ENCODE measurements at places on chromosomes 6 and 20.

DNA sequence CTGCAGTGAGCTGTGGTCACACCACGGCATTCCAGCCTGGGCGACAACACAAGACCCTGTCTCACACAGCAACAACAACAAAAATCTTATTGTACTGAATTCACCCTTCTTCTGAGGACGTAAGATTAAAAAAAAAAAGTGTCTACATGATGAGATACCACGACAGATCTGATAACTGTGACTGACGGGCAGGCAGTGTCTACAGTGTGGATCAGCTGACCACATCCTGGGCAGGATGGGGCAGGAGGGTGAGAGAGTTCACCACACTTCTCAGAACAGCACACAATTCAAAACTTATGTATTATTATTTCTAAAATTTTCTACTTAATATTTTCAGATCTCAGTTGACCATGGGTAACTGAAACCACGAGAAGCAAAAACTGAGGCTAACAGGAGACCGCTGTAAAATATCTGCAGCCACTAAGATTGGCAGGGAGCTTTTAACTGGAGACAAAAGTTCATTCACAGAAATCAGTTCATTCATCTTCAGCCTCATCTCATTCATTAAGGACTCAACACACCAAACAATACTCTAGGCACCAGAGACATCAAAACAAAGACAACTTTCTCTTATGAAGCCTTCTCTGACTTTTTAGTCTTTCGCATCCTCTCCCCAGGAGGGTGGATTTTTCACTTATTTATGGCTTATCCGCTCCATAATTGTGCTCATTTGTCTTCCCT is 15.7 kb upstream of the NHSL1 start:
- peak; percentile 73 for DNase-seq

- no peak for DNase-seq
Observed at GRCh38 chr6:8223678-8224077, 121.3 kb upstream of the EEF1E1 start.

DNA sequence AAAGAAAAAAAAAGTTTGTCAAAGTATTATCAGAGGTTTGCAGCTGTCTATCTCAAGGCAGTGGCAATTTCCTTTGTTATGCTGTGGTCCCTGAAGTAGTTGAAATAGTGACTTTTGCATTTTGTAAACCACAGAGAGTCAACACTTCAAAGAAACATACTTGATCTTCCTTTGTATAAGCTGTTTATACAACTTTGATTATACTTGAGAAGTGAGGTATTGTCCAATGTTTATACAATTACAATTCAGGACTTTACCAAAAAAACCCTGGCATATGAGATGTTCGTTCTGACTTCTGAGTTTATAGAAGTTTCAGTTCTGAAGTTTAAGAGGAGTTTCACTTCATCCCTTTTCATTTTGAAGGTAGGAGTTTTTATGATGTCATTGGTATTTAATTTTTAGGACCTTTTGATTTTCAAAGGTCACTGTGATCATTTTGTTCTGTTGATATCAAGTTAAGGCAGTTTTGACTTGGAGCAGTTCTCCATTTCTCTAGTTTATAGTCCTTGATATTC is 4.0 kb downstream of the STK4 start:
- DNase-seq = no peak

DNA sequence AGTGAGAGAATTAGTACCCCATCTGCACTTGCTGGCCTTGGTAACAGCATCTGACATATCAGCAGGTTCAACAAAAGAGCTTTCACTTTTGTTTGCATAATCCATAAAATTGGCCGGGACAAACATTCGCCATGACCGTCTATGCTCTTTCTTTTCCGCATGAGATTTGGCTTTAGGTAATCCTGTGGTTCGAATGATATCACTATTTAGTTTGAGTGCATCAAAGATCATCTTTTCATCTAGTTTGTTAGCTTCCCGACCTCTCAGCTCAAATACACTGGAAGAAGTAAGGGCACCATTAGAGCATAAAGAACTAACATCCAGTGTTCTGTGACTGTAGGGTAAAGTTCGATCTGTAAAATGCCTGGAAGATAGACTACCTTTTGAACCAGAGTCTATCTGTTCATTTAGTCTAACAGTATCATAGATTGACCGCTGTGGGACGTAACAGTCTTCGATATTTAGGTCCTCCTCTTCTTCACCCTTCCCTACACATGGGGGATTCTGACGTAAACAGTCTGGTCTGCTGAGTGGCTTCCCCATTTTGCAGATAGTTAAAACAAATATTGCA is 101.6 kb downstream of the DST start:
- no peak for DNase-seq

GRCh38 chr6:56235245-56235644 is 12.1 kb downstream of the COL21A1 start:
- DNase-seq = no peak

DNA sequence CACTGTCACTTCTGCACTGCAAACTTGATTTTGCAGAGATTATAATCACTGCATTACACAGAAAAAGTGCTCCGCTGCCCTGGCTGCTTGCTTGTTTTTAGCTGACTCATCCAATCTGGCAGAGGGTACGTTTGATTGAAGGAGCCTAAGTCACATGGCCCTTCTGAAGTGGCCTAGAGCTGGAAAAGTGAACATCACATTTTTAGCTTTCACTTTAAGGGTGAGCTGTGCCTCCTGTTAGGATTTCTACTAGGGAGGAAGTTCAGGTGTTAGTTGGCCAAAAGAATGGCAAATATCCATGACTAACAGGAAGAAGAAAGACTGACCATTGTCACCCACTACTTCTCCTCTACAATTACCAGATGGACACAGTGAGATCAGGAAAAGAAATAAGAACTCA is 889.1 kb upstream of the MAP3K7 start:
- no peak for DNase-seq

- no peak for DNase-seq
Observed at GRCh38 chr6:147654103-147654845, 145.8 kb downstream of the SAMD5 start.

GRCh38 chr6:143884216-143884900 is 20.1 kb downstream of the ZC2HC1B start:
- DNase-seq = no peak

DNA sequence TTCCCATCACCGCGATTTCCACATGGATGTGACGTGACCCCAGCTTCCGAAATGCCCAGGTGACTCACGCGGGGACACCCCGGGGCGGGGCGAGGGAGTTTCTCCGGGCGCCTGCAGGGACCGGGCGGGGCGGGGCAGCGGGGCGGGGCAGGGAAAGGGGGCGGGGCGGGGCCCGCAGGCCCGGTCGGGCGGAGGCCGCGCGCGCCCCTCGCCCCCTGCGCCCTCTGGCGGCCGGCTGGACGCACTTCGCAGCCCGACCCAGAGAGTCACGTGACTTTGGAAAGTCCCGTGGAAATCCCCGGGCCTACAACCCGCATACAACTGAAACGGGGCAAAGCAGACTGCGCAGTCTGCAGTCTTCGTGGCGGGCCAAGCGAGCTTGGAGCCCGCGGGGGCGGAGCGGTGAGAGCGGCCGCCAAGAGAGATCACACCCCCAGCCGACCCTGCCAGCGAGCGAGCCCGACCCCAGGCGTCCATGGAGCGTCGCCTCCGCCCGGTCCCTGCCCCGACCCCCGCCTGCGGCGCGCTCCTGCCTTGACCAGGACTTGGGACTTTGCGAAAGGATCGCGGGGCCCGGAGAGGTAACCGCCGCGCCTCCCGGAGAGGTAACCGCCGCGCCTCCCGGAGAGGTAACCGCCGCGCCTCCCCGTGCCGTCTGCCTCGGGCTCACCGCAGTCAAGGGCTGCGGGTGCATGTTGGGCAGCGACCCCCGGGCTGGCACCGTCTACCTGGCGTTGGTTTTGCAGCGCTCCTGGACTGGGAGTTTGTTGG is at the start of gene TNFAIP3:
Gene TNFAIP3 (plus strand): TSS at position 346 of the 771 bp plus-strand sequence. CDS start 3,969 bp downstream, outside the sequence.
- DNase-seq = peak; percentile 95

- no peak for DNase-seq
Observed at GRCh38 chr6:126786262-126786661, 332.2 kb upstream of the RSPO3 start.

DNA sequence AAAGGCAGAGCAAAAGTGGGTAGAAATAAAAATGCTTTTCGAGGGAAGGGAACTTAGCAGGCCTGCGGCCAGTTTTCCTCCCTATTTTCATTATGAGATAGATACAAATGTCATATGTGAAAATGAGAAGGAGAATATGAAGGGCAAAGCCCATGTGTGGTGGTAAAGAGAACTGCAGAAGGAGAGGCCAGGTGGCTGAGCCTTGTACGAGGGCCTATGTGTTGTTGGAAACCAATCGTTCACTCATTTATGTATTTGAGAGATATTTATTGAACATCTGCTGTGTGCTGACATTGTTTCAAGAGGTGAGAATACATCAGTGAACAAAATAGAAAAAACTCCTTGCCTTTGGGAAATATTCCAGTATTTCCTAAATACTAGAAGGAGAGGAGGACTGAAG is 147.7 kb downstream of the SH3BGRL2 start:
- DNase-seq = no peak

DNA sequence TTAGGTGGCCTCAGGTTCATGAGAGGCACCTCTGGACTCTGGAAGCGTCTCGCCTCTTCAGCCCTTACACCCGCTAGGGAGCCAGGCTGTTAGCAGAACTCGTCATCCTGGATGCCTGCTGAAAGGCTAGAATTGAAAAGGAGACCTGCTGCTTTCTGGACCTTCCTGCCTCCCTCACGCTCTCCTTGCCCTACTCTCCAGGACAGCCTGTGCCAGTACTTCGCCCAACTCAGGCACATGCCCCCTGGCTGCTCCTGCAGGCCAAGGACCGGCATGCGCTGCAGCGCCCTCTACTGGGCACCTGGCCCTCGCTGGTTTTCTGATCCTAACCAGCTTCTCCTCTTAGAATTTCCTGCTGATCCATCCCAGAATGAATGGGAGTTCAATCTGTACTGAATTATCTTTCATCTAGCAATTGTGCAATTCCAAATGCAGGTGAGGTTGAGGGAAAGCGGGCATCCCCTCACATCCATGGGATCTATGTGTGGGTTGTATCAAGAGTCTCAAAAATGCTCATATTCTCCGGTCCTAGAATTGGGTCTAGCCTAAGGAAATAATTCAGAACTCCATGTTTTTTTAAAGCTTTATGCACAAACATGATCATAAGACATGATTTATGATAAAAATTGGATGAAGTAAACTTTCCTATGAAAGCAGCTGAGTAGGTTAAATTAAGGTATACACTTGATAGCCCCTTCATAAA is 78.0 kb downstream of the PTPN1 start:
- DNase-seq = peak; percentile 76

DNA sequence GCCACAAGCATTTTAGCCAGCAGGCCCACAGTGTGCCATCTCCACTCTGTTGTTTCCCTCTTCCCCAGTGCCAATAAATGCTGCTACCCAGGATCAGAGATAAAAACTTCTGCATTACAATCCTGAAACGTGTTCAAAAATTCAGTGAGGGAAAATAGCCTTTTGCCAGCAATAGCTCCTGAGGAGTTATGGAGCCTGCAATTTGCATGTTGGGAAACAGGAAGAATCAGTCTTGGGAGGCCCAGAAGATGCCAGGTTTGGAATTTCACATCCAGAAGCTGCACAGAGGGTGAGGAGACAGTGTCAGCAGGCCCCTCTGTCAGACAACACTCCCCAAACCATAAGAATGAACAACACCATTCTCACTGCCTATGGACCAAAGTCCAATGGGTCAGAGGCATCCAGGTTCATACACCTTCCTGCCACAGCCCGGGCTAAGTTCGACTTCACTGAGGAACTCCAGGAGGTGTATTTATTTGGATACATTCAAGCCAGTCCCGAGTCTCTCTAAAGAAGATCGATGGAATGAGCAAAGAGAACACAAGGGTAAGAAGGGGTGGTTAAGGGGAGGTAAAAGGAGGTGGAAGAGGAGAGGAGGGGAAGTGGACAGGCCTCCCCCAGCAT is 20.8 kb downstream of the RRBP1 start:
- DNase-seq = no peak

DNA sequence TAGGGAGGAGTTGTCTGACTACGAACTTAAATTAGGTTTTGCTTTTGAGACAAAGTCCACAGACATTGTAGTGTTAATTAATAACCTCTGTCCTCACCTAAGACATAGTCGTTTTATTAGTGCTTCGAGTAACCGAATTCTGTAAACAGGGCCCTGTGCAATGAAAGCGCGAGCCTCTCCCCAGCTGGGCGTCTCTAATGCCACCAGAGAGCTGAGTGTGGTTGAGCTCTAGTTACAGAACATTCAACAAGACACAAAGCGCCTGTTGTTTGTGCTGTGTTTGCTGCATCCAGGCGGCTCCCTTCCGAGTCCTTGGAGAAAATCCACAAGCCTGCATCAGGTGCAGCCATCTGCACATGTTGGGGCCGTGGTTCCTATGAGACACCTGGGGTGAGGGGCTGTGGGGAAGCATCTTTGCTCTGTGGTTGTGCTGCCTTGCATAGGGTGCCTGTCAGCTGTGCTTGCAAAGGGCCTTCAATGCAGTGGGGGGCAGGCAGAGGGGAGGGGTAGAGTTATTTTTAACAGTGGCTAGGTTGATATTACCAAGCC is 63.9 kb downstream of the CD164 start:
- no peak for DNase-seq

DNA sequence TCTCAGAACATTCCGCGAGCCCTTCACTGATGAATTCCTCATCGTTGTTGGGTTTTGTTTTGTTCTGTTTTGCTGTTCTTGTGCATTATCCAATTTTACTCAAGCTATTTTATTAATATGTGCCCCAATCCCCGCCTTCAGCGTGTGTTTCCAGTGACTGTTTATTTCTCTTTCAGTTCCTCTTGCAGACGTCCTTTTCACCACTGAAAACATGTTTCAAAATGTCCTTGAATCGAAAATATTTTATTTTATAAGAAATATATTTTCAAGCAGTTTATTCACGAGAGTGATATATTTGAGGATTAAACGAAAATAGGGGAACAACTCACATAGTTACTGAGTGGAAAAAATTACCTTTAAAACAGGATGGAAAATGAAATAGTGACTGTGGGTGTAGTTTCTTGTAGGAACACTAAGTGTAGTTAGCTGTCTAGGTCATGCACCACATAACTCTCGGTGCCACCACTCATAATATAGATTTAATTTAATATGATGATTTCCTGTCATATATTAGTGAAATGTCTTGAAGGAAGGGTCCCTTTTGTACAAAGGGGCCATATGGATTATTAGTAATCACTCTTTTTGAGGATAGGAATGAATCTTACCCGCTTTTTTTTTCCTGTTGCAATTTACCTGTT is 45.3 kb upstream of the HDDC2 start:
- DNase-seq = no peak

DNA sequence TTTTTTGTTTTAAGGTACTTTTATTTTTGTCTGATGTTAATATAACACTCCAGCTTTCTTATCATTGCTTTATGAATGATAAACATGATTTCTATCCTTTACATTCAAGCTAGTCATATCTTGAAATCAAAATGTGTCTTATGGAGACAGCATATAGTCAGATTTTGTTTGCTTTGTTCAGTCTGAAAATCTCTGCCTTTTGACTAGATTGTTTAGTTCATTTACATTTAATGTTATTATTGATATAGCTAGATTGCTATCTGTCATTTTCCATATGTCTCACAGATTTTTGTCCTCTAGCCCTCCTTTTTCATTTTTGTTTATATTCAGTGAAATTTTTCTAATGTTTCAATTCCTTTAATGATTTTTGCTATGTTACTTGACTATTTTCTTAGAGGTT is 332.8 kb downstream of the SMOC2 start:
- no peak for DNase-seq
